Right renal pelvis (tissue), 4 donors: ENCODE measurements at places on chromosomes 3 and 15. TPM values are rescaled to one million over a fixed set of nuclear protein-coding genes. Genes with fewer than 3 reads are reported as not detected.

The NDN gene
- 101 TPM for polyA plus RNA-seq

The C3orf85 gene
- 14.6 TPM for polyA plus RNA-seq

The WDR93 gene
- 2.3 TPM for polyA plus RNA-seq

The GP5 gene
- 0.40 TPM for polyA plus RNA-seq

The SEC11A gene
- polyA plus RNA-seq: 302 TPM

The FBXO45 gene
- 19.5 TPM for polyA plus RNA-seq
